Epithelial cell of proximal tubule (primary cell): ENCODE measurements at places on chromosomes 3 and 15. TPM values are rescaled to one million over a fixed set of nuclear protein-coding genes. Genes with fewer than 3 reads are reported as not detected.
A peak's percentile ranks its signal among the peaks of the same experiment; 100 is the strongest.

Gene UROC1
- not detected in 2 replicates for total RNA-seq

Gene HEXA
- 63.4 and 82.7 TPM in 2 replicates for total RNA-seq

Gene PIGX
- total RNA-seq = 24.8 and 29.2 TPM in 2 replicates

Gene ZNF774
- 1.1 and 5.9 TPM in 2 replicates for total RNA-seq

Gene LRTM1
- total RNA-seq = not detected in 2 replicates

Gene LRRC2
- total RNA-seq = not detected in 2 replicates

Gene CYP1A2
- total RNA-seq = not detected in 2 replicates

Gene CPN2
- total RNA-seq = not detected in 2 replicates

Gene TRAT1
- not detected in 2 replicates for total RNA-seq

- DNase-seq = no peak
These were observed 5.2 kb downstream of the CCNL1 start for GRCh38 chr3:157154563-157155330.

- no peak for DNase-seq
These were observed 208.2 kb downstream of the ZNF385D start for GRCh38 chr3:21542656-21543379.

GRCh38 chr3:72786668-72787067 is 61.6 kb downstream of the SHQ1 start:
- no peak for DNase-seq

DNA sequence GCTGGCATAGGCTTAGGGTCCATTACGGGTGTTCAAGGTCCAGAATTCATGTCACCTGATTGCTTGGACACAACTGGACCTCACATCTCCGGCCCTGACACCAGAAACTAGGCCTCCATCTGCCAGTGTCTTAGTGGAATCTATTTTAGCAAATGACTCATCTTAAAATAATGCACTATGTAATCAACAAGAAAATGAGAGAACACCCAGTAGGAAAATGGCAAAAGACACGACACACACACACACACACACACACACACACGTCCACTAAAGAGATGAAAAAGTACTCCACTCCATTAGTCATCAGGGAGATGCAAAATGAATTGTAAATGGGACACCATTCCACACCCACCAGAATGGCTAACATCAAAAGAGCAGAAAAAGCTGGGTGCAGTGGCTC is 11.2 kb downstream of the APBA2 start:
- DNase-seq = peak; percentile 18

DNA sequence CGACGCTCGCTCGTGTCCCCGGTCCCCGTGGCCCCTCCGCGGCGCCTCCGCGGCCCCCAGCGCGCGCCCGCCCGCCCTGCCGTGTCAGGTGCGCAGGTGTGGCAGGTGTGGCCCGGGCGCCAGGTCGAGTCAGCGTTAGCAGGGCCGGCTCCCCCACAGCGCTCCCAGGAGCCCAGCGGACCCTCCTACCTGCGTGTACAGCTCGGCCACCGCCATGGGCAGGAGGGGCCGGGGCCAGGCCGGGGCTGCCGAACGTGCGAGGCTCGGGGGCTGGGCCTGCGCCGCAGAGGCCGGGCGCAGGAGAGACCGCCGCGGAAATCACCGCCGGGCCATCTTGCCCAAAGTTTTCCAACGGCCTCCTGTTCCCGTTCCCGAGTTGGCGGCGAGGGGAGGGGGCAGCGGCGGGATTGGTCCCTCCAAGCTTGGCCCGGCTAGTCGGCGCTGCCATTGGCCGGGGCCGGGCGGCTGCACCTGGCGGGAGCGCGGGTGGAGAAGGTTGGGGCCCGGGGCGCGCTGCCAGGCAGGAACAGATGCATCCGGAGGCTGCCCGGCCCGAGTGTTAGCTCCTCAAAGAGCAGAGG is at the start of gene MYO5C:
MYO5C (minus strand) TSS at position 384 of the 581 bp plus-strand sequence; CDS start at position 216, 168 bp downstream.
- no peak for DNase-seq

DNA sequence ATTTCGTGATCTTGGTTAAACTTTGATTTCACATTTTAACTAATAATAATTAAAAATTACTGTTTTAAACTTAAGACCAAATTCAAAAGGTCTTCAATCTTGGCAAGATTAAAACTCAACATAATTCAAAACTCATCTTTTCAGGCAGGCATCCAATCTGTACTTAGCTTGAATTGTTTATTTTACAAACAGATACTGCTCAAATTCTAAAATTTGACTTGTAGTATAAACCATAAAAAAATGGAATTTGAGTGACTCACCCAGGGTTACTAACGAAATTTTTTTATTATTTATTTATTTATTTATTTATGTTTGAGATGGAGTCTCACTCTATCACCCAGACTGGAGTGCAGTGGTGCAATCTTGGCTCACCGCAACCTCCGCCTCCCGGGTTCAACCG is 64.4 kb downstream of the GAP43 start:
- DNase-seq = no peak

- DNase-seq = peak; percentile 4
These were observed at the start of gene STXBP5L for GRCh38 chr3:120908030-120908794. Gene STXBP5L (plus strand): TSS chr3:120908205. CDS start chr3:120909579, 1,374 bp downstream.

DNA sequence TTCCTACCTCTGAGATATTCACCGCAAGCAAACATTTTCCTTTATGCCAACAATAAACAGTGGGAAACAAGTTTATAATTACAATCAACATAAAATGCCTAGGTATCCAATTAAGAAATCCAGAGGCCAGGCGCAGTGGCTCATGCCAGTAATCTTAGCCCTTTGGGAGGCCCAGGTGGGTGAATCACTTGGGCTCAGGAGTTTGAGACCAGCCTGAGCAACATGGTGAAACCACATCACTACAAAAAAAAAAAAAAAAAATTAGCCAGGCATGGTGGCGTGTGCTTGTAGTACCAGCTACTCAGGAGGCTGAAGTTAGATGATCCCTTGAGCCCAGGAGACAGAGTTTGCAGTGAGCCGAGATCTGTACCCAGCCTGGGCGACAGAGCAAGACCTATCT is 17.3 kb downstream of the TBC1D2B start:
- no peak for DNase-seq

GRCh38 chr3:58722561-58722960 is 56.0 kb upstream of the FAM3D start:
- no peak for DNase-seq

DNA sequence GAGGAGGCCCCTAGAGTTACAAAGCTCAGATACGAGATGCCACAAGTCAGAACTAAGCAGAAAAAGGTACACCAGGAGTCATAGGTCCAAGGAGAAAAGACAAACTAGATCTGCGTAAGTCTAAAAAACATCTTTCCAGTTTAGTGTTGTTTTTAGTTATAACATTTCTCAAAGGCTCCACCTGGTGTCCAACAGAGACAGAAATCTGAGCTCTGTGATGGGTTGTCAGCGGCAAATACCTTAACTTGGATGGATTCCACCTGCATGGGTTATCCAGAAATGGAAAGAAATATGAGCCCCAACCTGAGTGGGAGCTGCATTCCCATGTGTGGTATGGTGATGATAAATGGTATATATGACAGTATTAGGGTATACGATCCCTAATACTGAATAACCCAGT is 238.6 kb upstream of the CHRM5 start:
- no peak for DNase-seq

- no peak for DNase-seq
These were observed 52.9 kb upstream of the SEC13 start for GRCh38 chr3:10373686-10374261.

DNA sequence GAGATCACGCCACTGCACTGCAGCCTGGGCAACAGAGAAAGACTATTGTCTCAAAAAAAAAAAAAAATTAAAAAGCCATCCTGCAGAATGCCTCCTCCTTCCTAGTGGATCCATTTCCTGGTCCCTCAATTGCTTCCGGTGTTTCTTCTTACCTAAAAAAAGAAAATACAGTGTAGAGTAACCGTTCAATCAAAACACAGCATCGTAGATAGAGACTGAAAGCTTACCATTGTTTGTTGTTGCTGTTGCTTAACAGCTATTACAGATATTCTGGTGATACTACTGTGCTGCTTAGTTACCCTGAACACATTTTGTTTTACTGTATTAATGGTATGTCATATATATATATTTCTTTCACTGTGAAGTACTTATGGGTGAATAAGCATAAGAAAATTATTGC is 105.5 kb upstream of the LRRFIP2 start:
- DNase-seq = no peak

DNA sequence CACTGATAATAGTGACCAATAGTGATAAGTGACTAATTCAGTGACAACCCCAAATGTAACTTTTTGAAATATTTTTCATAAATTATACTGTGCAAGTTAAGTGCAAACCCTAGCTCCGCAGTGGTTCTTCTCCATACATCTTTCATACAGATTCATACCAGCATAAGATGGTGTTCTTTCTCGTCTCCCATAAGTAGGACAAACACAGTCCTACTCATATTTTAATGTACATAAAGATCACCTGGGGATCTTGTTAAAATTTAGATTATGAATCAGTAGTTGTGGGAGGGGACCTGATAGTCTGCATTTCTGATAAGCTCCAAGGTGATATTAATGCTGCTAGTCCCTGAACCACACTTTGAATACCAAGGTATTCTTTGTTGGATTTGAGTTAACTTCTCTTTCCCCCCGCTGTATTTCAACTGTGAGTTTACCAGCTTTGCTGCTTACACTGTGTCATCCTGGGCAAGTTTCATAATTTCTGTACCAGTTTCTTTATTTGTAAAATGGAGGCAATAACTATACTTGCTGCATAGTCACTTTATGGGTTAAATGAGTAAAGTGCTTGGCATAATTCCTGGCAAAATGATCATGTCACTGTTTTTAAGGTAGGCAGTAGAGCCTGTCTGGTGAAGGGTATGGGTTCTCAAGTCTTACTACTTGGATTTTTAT is 34.7 kb upstream of the C3orf38 start:
- no peak for DNase-seq
